ENCODE measurements at places on chromosomes 11 and 22.

DNA sequence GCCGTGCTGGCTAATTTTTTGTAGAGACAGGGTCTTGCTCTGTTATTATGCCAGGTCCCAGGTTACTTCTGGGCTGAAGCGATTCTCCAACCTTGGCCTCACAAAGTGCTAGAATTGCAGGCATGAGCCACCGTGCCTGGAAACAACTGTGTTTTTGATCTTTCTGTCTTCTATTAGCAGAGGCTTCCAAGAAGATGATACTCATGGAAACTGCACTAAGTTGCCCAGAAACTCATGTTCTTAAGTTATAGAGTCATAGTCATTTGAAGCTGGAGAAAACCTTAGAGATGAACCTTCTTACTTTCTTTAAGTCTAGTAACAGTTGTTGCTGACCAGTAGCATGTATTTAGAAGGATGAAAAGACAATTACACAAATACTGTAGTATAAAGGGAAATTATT, 37.1 kb upstream of the HSPA8 start:
- no peak for DNase-seq

GRCh38 chr11:16632295-16633200, 105.9 kb upstream of the C11orf58 start:
- DNase-seq: no peak

DNA sequence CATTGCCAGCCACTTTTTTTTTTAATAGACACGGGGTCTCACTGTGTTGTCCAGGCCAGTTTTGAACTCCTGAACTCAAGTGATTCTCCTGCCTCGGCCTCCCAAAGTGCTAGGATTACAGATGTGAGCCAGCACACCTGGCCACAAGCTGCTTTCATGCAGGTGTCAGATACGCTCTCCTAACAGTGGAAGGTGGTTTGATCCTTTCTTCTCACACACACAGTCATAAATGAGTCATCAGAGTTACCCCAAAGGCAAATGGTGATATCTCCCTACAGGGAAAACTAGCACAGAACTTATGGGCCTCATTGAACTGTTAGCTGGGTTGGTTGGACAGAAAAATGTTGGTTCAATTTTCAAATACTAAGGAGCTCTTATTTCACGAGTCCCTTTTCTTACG, 38.2 kb upstream of the UBASH3B start:
- no peak for DNase-seq

- no peak for DNase-seq
These were observed 25.1 kb upstream of the TMA7B start for GRCh38 chr22:39935116-39935515.

DNA sequence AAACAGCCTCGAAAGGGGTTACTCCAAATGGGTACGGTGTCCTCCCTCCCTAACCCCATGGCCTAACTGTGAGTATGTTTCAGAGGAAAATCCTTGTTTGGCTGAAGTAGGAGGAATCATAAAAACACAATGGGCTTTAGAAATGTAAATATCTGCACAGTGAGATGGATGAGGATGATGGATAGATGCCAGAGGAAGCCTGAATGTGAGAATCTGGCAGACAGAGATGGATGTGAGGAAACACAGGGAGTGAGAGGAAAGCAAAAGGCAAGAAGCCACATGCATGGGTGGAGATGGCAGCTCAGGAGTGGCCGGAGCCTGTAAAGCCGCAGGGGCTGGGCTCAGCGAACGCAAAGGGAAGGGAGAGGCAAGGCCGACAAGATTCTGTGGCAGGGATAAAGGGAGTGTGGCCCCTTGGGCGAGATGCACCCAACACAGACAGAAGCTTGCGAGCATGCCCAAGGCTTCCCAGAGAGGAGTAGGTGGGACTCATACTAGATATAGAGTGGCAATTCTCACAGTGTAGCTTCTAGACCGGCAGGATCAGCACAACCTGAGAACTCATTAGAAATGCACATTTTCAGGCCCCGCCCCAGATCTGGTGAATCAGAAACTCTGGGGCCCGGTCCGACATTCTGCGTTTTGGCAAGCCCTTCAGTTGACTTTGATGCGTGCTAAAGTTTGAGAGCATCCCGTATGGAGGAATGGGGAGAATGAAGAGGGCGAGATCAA, 237.3 kb upstream of the CADM1 start:
- DNase-seq: no peak

GRCh38 chr11:47189100-47189834, 3.0 kb upstream of the PACSIN3 start:
- no peak for DNase-seq

DNA sequence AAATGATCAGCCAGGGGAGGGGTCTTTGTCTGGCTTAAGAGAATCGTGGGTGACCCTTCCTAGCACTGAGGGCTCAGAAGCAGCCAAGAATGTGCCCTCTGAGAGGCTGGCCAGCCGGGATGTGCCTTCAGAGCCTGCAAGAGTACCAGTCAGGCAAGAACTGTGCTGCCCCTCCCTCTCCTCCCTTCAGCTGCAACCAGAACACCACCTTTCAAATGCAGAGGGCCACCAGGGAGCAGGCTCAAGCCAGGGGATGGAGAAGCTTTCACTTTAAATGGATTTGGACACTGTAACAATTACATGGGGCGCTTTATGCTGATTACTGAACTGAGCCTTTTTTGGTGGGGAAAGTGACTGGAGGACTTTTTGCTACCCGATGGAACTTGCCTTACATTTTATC, 44.9 kb upstream of the TENM4 start:
- DNase-seq: no peak

GRCh38 chr22:18005201-18005926, 19.0 kb downstream of the MICAL3 start:
- DNase-seq: no peak

GRCh38 chr11:64020976-64021756, 14.6 kb upstream of the FLRT1 start:
- no peak for DNase-seq

GRCh38 chr11:4654635-4655369, 11.0 kb downstream of the OR51E1 start:
- no peak for DNase-seq

DNA sequence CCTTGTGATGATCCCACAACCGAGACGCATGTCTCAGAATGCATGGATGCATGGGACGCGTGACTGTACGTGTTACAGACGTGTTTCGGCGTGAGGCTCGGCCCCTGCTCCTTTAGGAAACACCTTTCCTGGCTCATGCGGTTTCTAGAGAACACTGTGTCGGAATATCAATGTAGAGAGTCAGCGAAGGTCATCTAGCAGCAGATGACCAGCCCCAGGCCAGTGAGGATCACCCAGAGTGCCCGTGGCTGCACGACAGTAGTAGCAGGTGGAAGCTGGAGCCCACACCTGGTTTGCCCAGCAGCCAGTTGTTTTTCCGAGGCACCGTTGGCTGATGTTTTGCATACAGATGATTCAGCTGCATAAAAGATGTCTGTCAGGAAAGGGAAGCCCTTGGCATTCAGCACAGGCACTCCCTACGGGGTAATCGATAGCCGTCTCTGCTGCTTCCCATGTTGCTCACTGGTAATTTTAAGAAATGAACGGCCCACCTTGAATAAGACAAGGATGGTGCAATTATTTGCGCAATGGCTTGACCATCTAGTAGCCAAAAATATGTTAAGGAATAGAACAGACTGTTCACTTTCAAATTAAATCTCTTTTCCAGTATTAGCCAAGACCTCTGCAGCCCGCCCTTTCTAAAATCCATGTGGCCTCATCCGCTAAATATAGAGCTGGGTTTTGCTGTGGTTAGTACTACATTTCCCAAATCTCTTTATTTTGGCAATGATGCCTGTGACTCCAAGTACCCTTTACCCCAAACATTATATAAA, 1.1 kb upstream of the CLTCL1 start:
- no peak for DNase-seq

Data from esophagus squamous epithelium (tissue), 5 donors.